Stimulated activated CD4-positive, alpha-beta T cell treated with anti-CD3 and anti-CD28 coated beads, Interleukin-12 subunit alpha, Interleukin-12 subunit beta, amount 100 ng/mL, for 24 hours (primary cell): ENCODE measurements at places on chromosomes 5 and 9.

DNA sequence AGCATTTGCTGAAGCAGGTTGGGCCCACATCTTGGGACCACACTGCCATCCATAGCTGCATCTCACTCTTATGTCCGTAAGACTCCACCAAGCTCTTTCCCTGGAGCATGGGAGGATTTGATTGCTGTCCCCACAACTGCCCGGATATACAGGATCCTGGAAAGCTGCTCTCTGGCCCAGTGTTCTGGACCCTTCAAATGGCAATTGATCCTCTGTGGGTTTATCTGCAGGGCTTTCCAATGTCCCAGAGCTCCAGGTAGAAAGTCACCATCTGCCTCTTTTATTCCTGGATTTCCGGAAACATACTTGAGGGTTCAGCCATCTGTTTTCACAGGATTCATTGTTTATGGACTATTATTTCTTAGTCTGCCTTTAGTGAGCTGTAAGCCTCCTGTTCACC lies 214.6 kb downstream of the SREK1 start:
- no peak for DNase-seq

DNA sequence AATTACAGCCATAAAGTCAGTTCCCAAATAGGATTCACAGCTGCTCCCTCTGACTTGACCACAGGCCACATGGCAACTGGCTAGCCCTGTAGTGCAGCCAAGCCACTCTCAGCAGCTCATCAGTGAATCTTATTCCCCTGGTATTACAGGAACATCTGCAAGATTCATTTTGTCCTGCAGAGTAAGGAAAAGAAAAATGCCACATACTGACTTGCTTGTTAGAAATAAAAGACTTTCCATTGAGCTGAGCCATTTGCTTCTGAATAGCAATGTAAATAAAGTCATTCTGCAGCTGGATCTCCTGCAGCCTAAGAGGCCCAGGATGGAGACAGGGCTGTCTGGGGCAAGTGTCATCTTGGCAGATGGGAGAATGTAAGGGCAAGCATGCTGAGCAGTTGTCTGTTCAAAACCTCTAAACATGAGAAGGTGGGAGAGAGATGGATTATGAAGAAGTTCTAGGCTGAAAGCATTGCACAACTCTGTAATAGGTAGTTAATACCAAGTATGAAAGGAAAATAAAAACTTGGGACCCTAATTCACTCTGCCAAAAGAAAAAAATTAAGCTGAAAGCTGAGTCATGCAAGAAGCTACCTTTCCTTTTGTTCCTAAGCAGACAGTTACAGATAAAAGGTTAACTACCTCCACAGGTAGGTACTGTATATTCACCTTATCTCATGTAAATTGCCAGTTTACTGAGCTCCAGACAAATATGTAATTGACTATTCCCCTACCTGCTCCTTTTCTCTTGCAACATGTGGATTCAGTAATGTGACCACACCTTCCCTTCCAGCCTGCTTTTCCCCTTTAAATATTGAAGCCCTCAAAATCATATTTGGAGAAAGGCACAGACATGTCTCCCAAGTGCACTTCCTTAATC lies 244.4 kb upstream of the RAI14 start:
- DNase-seq, result no peak

GRCh38 chr5:138544181-138545134 lies 1.4 kb upstream of the ETF1 start:
- DNase-seq, result no peak

DNA sequence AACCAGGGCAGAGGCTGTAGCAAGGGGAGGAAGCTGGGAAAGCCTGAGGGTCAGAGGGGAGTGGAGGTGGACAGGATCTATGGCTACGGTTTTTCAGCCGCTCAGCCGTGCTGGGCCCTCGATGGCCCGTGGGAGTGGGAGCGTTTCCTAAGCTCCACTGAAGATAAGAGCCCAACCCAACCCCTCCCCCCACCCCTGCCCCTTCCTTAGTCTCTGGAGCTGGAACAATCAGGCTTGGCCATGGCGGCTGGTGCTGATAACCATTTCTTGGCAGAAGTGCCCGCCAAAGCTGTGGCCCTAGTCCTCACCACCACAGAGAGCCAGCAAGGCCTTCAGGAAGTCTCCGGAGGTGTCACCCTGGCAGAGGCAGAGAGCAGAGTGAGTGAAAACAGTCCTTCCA lies 20.3 kb upstream of the TNIP1 start:
- no peak for DNase-seq

DNA sequence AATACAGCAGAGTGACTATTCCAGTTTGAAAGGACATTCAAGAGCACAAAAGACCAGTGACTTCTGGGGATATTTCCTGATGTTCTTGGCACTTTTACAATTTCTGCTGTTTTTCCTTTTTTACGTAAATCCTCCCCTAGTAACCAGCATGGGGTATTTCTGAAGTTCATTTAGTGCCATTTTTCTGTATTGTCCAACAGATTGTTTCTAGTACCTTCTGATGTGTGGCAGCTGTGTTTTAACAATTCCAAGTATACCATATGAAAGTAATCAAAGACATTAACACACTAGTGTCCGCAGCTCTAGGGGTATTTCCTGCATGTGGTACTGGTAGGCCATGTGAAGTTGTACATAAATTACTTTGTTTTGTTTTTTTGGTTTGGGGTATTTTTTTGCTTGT lies 53.0 kb upstream of the SMARCA2 start:
- no peak for DNase-seq

DNA sequence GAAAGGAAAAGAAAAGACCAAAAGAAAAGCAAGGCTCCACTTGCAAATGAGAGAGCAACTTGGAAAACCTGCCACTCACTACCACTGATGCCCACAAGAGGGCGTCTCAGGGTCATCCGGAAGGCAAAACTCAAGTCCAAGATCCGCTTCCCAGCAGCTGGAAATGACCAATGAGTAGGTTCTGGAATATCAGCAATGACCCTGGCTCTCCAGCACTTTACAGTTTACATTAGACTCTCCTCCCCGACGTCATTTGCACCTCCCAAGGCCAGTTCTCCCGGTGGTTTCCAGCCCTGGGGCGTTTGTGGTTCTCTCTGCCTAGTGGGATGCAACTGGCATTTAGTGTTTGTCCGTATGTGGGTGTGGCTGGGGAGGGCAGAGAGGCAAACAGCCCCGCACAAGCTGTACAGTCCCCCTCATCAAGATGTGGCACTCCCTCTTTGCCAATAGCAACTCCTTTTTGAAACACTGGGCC lies 193.8 kb upstream of the ZNF618 start:
- DNase-seq, result peak; percentile 10

DNA sequence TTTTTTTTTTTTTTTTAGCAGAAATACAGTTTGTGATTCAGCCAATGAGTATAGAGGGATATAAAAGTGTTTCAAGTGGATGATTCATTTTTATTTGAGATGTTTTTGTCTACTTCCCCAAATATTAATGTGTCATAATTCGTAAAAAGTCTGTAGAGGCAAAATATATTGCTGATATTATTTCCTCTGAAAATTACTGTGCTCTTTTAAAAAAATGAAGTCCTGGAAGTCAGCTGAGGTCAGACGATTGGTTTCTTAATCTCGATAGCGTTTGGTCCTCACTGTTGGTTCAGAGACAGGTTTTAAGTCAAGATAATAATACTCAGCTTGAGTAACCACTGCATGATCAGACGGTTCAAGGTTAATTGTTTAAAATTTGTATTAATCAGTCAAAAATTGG lies 19.5 kb downstream of the IL9 start:
- no peak for DNase-seq

GRCh38 chr9:135761150-135761844 lies 59.3 kb downstream of the KCNT1 start:
- DNase-seq, result no peak

DNA sequence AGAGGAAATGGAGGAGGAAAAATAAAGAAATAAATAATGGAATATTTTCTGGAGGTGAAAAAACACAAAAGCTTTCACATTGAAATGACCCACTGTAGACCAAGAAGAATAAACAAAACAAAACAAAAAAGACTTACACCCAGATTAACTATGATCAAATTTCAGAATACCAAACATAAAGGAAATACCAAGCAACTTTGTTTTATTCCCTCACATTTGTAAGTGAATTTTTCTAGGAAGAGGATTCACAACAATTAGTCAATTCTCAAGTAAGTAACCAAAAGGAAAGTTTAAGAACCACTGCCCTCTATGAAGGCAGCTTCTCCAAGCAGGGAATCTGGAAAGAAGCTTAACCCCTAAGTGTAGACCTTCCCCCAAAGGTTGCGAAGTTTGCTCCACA lies 29.6 kb upstream of the B4GALT1 start:
- DNase-seq, result no peak

DNA sequence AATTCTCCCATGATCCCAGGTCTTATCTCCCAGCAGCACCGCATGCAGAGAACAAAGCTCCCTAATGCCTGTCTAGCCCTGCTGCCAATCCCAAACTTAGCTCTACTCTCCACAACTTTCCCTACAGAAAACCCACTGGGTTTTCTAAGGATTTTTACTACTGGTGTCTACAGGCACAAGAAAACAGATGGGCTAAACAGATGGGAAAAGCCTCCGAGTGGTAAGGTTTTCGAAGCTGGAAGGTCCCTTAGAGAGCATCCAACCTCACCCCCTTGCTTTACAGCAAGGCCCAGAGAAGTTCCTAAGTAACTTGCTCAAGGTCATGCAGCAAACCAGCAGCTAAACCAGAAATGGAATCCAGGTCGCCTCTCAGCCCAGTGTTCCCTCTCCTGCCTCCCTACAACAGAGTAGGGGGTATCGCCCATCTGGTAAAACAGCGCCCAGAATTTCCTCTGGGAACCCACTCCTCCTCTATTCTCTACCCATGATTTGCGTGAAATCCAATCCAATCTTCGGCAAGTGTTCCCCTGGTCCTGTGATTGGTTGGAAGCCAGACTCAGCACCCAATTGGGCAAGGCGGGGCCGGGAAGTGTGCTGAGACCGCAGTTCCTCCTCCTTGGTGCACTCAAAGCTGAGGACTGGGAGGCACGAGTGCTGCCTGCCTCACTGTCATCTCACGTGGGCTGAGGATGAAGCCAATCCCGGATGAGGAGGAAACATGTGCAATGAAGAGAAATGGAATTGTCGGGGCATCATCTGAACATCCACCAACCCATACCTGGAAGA lies 20.8 kb downstream of the CPLX2 start:
- DNase-seq, result no peak

DNA sequence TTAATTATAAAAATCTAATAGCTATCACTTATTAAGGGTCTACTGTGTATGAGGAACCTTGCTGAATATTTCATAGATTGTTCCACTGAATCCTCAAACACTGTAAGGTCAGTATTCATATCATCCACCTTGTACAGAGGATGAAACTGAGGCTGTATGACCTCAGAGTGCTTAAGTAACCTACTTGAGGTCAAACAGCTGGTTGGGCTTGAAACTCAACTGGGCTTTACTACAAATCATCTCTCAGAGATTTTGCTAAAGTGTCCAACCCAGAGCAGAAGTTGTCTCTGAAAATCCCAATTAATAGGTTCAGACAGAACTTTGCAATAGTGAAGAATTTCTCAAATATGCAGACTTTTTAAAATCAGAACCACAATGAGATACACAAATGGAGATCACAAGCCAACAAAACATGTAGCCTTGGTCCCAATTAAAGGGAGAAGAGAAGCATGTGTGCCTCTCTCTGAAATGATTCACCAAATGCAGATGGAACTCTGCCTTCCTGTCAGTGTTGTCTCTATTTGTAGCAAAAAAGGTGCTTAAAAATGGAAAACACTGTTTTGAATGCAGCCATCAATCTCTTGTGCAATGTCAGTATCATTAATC lies 131.4 kb downstream of the FAM114A2 start:
- DNase-seq, result no peak

DNA sequence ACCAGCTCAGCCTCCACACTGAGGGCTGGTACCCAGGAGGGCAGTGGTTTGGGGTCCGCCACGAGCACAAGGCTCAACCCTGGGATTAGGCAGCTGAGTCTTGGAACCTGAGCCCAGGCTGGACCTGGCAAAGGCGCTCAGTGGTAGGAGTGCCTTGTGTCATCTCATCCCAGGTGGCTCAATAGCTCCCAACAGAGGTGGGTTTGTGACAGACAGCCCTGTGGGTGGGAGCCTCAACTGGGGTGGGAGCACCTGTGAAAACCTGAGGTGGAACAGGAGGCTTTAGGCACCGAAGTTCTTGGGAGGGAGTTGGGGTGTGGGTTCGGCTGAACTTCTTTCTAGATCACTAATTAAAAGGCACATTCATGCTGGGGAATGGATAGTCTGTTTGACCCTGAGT lies 35.2 kb upstream of the SMU1 start:
- no peak for DNase-seq

DNA sequence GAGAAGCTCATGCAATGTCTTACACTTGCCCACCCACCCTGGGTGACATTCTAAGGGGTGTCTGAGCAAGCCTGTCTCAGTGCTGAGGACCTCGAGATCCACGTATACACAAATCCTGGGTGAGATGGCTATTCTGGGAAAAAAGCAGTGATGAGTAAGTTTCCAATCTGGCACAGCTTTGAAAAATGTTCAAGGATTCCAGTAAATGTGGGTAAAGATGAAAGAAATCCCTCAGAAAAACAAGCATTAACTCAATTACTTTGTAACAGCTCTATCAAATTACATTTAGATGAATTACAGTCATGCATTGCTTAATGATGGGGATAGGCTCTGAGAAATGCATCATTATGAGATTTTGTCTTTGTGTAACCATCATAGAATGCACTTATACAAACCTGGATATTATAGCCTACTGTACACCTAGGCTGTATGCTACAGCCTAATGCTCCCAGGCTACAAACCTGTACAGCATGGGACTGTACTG lies 26.9 kb downstream of the GOLM1 start:
- no peak for DNase-seq

GRCh38 chr5:136193322-136193935 lies 467 bp upstream of the SMIM32 start:
- no peak for DNase-seq

GRCh38 chr9:132136151-132136780 lies 25.6 kb upstream of the NTNG2 start:
- DNase-seq, result no peak

- no peak for DNase-seq
Measured at GRCh38 chr5:52388349-52388748, 399.4 kb upstream of the ITGA1 start.

DNA sequence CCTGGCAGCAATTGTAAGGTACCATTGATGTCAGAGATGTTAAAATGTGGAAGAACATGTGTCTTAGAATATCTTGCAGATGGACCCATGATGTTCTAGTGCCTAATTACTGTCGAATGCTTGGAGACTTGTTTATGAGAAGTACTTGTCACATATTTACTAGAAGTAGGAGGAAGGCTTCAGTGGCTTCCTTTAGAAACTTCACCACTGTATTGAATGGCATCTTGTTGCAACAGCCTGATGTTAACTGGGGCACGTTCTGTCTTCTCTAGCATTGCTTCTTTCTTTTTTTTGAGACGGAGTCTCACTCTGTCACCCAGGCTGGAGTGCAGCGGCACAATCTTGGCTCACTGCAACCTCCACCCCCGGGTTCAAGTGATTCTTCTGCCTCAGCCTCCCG lies 16.5 kb downstream of the UGCG start:
- DNase-seq, result no peak

GRCh38 chr9:97188545-97188944 lies 118.9 kb upstream of the CCDC180 start:
- no peak for DNase-seq

DNA sequence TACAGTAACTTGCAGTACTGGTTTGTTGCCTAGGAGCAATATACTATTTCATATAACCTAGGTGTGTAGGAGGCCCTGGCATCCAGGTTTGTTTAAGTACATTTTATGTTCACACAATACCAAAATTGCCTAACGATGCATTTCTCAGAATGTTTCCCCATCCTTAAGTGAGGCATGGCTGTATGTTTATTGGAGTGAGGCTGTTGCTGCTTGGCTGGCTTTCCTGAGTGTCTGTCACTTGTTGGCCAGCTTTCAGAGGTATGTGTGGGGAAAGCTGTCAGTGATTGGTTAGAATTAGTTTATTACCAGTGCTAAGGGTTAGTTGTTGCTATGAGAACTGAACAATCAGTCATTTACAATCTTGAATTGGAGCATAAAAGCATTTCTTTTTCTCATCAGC lies 154.1 kb upstream of the CDH12 start:
- no peak for DNase-seq
